ENCODE measurements at places on chromosomes 1 and 21.

DNA sequence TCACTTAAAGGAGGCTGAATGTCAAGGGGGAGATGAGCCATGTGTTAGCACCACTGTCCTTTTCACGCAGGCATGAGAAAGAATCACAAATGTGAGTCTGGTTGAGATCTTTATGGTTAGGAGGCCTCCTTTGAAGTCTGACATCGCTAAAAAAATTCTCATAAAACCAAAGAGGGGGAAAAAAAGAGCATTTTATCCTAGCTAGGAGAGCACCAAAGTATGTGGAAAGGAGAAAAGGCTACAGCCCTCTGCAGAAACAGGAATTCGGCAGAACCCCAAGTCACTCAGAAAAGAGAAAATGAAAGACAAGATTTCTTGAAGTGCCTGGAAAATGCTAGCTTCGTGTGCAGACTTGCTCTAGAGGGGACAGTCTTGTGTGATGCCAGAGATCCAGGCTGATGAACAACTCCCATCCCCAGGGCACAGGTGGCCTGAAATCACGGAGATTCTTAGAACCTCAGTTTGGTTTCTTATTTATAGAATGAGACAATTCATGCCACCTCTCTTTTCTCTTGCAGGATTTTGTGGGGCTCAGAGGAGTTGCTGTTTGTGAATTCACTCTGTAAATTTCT lies 61.5 kb downstream of the RUNX1 start:
- no peak for DNase-seq

- no peak for DNase-seq
These were observed 156.4 kb downstream of the PATJ start for GRCh38 chr1:61898658-61899057.

GRCh38 chr1:119141020-119141424 lies 569 bp upstream of the WARS2 start:
- peak; percentile 62 for DNase-seq

DNA sequence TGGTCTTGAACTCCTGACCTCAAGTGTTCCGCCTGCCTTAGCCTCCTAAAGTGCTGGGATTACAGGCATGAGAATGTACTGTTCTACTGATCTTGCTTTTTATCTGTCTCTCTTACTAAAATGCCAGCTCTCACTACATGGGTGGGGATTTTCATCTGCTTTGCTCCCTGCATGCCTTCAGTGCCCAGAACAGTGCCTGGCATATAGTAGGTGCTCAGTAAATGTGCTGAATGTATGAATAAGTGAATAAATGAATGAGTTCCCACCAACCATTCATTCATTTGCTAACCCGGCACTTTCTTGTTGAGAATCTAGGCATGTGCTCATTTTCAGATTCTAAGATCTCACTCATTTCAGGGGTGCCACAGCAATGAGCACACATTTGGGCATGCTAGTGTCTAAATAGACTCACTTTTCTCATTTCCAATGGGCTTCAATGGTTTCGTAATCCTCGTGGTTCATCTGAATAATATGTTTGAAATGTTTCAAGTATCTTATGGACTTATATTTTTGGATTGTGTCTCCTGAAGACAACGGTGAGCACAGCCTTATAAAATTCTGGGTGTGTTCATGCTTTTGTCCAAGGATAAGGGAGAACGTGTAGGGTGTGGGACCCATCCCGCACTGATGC lies 7.6 kb downstream of the DHRS3 start:
- no peak for DNase-seq

- no peak for DNase-seq
These were observed 51.9 kb upstream of the ZNF326 start for GRCh38 chr1:89942825-89943658.

- no peak for DNase-seq
These were observed 648.8 kb downstream of the NPHP4 start for GRCh38 chr1:5343256-5344020.

DNA sequence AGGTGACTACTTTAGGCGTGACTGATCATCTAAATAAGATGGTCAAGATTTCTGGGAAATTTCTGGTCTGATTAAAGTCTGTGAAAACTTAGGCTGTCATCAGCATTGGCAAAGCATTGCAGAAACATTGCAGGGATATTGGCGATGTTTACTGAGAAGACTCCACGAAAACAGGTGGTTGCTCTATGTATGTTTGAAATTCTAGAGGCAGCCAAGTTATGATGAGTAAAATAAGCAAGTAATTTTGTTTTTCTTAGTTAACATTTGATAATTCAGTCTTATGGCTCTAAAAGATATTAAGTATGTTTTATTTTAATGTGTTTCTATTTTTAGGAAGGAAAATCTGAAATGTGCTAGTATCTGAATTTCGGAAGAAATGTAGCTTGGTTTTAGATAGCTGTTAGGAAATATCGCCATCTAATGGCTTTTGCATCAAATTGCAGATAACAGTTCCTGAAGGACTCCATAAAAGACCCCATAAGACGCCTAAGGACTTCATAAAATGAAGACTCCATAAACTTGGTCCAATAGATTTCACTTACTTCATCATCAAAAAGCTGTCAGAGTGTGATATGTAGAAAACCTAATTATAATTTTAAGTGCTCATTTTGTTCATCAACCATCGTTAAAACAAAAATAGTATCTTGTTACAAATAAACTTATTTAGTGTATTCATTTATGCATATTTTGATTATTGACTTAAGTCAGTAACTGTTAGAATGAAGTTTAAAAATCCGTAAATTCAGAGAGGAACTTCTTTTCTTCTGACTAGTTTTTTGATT lies 344.6 kb downstream of the RYR2 start:
- peak; percentile 57 for DNase-seq

DNA sequence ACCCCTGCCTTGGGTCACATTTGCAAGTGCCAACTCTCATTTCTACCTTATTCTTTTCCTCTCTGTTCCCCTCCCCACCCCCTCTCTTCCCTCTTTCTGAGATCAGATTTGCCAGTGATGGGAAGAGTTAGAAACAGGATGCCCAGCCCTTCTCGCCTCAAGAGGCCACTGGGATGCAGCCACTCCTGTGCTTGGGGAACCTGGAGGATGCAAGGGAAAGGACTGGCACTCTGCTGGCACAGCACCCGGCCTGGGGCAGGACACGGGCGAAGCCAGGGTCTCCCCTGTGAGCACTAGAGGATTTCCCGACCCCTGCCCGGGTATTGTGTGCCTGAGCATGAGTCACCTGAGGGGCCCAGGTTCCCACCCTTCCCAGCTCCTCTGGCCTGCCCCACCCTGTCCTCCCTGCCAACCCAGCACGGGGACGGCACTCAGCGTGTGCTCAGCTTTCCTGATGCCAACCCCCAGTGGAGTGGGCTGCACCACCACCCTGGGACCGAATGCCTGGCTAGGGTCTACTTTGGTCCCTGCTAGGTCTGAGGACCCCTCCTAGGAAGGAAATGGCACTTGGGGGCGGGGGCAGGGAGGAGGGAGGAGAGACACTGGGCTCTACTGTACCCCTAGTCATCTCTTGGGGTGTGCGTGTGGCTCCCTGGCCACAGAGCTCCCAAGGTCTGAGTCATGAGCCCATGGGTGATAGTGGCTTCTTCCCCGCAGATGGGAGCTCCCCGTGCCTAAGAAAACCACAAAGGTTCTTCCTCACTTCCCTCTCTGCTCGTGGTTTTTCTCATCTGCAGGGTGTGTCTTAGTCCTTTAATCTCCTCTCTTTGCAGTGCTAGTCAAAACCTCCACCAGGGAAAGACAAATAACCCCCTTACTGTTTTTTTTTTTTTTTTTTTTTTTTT lies 12.4 kb downstream of the LMNA start:
- DNase-seq, result no peak

DNA sequence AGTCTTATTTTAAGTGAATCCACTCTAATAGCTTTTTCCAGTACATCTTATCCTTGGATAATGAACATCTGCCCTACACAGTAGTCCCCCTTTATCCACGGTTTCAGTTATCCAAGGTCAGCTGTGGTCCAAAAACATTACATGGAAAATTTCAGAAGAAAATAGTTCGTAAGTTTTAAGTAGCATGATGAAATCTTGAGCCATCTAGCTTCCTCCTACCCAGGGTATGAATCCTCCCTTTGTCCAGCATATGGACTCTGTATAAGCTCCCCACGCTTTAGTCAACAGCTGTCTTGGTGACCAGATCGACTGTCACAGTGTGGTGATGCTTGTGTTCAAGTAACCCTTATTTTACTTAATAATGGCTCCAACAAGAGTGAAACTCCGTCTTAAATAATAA lies 2.6 kb downstream of the GLRX2 start:
- DNase-seq, result no peak

DNA sequence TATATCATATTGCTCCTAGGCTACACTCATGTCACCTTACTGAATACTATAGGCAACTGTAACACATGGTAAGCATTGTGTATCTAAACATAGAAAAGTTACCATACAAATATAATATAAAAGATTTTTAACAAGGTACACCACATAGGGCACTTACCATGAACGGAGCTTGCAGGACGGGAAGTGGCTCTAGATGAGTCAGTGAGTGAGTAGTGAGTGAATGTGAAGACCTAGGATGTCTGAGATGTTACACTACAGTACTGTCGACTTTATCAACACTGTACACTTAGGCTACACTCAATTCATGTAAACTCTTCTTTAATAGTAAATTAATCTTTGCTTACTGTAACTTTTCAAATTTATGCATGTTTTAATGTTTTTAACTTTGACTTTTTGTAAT lies 81.0 kb upstream of the PLD5 start:
- no peak for DNase-seq

DNA sequence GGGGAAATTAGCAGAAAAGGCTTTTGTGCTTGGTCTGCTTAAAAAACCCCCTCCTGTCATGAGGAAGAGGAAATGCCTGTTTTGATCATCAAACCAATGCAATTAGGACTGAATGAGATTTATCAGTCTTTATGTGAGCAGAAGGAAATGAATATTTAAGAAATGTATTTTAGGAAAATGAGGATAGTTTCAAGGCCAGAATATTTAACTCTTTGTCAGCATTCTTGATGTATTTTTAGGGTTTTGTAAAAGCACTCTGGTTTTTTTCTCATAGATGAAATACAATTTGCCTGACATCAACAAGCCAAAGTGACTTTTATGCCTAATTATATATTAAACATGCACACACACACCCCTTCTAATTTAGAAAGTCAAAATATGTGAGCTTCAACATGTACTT lies 213.8 kb downstream of the GRIK1 start:
- no peak for DNase-seq

GRCh38 chr1:79113836-79114235 lies 107.3 kb upstream of the ADGRL4 start:
- DNase-seq, result no peak

DNA sequence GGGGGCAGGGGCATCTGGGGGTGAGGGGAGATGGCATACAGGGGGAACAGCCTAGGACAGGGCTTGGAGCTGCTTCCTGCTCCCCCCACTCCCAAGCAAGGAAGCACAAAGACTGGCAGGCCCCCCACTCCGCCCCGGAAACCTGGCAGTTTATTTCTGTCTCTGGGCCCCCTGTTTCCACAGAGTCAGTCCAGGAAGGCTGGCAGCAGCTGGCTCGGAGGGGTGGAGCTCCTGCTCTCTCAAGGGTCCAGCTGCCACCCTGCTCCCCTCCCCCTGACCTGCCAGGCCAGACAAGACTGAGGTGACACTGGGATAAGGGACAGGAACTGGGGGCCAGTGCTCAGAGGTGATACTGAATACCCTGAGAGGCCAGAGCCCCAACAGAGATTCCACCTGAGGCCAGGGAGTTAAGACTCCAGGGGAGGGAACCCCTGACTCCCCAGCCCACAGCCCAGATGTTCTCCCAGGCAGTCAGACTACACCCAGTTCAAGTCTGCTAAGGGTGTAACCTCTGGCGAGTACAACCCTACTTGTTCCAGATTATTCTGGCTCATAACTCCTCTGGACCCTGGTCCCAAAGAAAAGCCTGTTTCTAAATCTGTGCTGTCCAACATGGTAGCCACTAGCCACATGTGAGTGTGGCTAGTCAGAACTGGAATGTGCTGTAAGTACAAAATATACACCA lies 26.3 kb downstream of the AHDC1 start:
- DNase-seq, result peak; percentile 70

DNA sequence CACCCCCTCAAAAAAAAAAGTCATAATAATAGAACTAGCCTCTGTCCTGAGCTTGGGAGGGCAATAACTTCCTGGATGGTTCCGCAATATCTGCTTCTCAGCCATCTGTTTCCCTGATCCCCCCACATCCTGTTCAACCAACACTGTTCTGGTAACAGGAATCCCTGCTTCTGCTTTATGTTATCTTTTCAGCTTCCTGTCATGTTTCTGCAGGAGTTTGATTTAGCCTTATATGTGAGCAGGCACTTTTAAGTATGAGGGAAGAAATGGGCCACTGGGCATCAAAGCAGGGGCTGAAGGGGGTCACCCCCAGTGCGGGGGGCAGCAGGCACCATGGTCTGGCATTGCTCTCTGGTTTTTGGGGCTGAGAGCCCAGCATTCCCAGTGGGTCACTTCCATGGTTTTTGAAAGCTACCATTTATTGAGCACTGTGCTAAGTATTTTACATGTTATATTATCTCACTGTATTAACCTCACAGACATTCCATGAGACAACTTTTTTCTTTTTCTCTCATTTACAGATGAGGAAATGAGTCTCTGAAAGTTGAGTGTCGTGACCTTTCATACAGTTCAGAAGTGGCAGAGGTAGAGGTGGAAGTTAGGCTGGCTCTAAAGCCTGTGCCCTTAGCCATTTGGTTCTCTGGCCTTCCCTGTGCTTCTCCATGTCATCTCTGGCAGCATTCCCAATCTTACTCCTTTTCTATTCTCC lies 61.9 kb downstream of the DNTTIP2 start:
- DNase-seq, result no peak

- no peak for DNase-seq
These were observed 22.7 kb downstream of the SLC2A1 start for GRCh38 chr1:42935971-42936308.

DNA sequence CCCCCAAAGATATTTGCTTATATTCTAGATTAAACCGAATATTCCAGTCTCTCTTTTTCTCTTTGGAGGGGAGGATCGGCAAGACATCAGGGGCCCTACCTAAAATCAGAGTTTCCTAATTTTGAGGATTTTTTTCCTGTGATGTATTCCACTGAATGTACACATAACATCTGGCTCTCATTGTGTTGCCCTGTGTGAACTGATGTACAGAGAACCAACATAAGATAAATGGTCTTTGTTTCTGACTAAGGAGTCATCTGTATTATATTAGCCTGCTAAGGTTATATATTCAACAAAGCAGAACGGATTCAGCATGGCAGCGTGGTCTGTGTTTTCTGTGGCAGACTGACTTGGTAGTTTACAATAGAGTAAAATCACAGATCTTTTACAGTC lies 114.8 kb upstream of the NCAM2 start:
- DNase-seq, result no peak

DNA sequence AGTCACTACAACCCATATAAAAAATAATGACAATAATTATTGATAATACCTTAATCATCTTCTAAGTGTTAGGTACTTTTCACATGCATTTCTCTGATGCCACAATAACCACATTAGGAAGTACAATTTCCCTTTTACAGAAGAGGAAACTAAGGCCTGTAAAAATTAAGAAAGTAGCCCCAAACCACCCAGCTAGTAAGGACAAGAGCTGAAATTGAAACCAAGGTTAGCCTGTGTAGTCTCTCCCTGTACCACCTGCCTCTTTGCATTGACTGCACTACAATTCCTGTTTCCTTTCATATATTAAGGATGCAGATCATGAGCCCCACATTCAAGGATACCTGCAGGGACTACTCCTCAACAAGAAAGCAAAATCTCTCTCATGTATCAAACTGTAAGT lies 288.8 kb downstream of the GPATCH2 start:
- DNase-seq, result no peak
